ENCODE measurements at places on chromosomes 7 and 10. TPM values are rescaled to one million over a fixed set of nuclear protein-coding genes. Genes with fewer than 3 reads are reported as not detected.

The TBXAS1 gene
- 5.2 TPM for total RNA-seq

The SLC26A5 gene
- not detected for total RNA-seq

The SVIL gene
- 1,164 TPM for total RNA-seq

The PON3 gene
- 0.49 TPM for total RNA-seq

The EGFR gene
- 28.3 TPM for total RNA-seq

The HMX3 gene
- not detected for total RNA-seq

The ACHE gene
- total RNA-seq, result 59.5 TPM

The ANKRD7 gene
- total RNA-seq, result 0.27 TPM

The CPA4 gene
- not detected for total RNA-seq

The HABP2 gene
- total RNA-seq, result not detected

The NEUROD6 gene
- not detected for total RNA-seq

The NEBL gene
- 2.7 TPM for total RNA-seq

The LMBR1 gene
- total RNA-seq, result 27.9 TPM

The MSMB gene
- total RNA-seq, result not detected

The POLR2J2 gene
- total RNA-seq, result 0.59 TPM

The SAP25 gene
- not detected for total RNA-seq

The NPFFR1 gene
- not detected for total RNA-seq

The SPDYE2B gene
- not detected for total RNA-seq

The ABI1 gene
- 30.3 TPM for total RNA-seq

The LLCFC1 gene
- total RNA-seq, result not detected

The INA gene
- 0.24 TPM for total RNA-seq

The HOXA10 gene
- total RNA-seq, result 61.2 TPM

The PTEN gene
- 48.5 TPM for total RNA-seq

The TUBB8 gene
- not detected for total RNA-seq

The GPR26 gene
- total RNA-seq, result not detected

The SLC18A3 gene
- total RNA-seq, result not detected

The TMEM225B gene
- not detected for total RNA-seq

The CD36 gene
- 210 TPM for total RNA-seq

The NPTX2 gene
- total RNA-seq, result 22.7 TPM

The PITRM1 gene
- 81.9 TPM for total RNA-seq

The TRPV6 gene
- total RNA-seq, result not detected

The MSRB2 gene
- total RNA-seq, result 29.8 TPM

The VWA2 gene
- 0.20 TPM for total RNA-seq

The NPC1L1 gene
- not detected for total RNA-seq

The CPN1 gene
- not detected for total RNA-seq

The ARHGEF35 gene
- 0.18 TPM for total RNA-seq

The GNGT1 gene
- not detected for total RNA-seq

The GBF1 gene
- 54.9 TPM for total RNA-seq

The SYT15B gene
- total RNA-seq, result 0.29 TPM

The SORCS1 gene
- 0.02 TPM for total RNA-seq

The PCLO gene
- 0.05 TPM for total RNA-seq

The SPDYE11 gene
- not detected for total RNA-seq

The SFMBT2 gene
- total RNA-seq, result 1.1 TPM

The LRRC4 gene
- 0.29 TPM for total RNA-seq

The DMBT1 gene
- total RNA-seq, result not detected

The IL15RA gene
- total RNA-seq, result 17.6 TPM

The APBB1IP gene
- 1.4 TPM for total RNA-seq

The TNS3 gene
- total RNA-seq, result 59.6 TPM

The RBM28 gene
- 13.6 TPM for total RNA-seq
